ENCODE measurements at places on chromosomes 5 and 9.

GRCh38 chr5:156942064-156942463, 21.0 kb downstream of the TIMD4 start:
- no peak for DNase-seq

DNA sequence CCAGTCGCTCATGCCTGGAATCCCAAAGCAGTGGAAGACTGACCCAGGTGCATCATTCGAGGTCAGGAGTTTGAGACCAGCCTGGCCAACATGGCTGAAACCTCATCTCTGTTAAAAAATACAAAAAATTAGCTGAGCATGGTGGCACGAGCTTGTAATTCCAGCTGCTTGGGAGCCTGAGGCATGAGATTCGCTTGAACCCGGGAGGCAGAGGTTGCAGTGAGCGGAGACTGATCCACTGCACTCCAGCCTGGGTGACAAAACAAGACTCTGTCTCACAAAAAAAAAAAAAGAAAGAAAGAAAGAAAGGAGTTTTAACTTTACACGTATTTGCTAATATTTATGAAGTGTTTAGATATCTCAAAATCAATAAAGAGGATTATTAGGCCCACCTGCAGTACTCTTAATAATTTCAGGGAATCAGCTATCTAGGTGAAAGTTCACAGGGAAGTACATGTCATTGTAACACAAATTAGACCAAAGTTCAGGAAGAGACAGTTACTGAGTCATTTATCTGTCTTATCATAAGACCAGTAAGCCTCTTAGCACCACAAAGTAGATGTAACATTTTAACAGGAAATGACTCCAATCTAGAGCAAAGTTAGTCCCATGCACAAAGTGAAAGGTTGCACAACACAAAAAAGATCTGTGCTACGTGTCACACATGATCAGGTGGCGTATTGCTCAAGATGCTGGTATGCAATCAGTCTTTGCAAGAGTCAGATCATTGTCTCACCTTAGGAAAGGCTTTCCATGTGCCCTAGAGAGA, 34.1 kb upstream of the PLIN2 start:
- peak; percentile 94 for DNase-seq

DNA sequence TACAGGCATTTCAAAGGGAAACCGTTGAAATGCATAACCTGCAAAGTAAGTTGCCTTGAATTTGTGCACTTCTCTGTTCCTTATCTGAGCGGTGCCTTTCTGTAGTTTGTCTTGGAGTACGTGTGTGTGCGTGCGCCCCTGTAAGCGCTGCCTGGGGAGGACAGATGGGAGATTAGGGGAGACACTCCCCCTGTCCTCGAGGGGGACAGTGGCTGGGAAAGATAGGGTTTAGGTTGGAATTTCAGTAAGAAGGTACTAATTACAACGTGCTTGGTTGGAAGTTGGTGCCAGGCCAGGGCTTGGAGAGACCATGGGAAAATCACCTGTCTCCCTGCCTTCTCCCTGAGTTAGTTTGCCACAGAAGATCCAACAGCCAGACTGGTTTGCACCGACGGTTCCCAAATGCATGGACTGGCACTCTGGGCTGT, 73.2 kb downstream of the PIK3R1 start:
- no peak for DNase-seq

GRCh38 chr5:139272471-139273321, 20.8 kb upstream of the MATR3 start:
- peak; percentile 66 for DNase-seq
